ENCODE measurements at places on chromosomes 7 and 10.

GRCh38 chr7:21548491-21548890 lies 5.7 kb downstream of the DNAH11 start:
- DNase-seq, result no peak

DNA sequence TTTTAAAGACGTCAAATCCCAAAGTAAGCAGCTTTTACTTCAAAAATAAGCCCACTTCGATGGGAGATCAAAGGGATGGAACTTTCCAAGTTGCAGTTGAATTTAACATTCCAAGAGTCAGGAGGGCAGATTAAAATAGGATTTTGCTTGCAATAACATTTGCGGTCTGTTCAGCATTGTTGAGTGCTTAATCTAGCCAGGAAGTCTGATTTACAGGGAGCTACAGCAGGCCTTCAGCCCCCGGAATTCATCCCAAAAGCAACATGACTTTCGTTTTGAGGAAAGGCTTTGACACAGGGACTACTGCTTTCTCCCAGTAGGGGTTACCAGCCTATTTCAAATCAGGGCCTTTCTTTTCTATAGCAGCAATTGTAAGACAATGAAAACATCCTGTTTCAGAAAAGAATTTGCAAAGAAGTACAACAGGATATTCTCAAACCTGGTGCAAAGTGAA lies 279.6 kb upstream of the PITRM1 start:
- no peak for DNase-seq

DNA sequence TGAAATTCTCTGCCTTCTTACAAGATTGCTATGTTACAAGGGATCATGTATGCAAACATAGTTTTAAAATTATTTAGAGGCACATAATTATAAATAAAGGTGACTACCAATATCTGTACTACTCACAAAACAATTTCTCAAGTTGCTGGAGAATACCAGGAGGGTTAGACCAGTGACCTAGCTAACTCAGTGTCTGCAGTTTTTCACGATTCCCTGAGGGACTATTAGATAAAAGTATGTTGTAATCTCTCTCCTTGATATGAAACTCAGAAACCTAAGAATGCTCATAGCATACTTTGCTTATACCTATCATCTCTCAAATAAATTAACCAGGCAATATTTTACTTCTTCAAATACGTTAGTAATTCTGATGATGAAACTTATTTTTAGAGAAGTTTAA lies 534.0 kb upstream of the ANKRD30A start:
- DNase-seq, result no peak

DNA sequence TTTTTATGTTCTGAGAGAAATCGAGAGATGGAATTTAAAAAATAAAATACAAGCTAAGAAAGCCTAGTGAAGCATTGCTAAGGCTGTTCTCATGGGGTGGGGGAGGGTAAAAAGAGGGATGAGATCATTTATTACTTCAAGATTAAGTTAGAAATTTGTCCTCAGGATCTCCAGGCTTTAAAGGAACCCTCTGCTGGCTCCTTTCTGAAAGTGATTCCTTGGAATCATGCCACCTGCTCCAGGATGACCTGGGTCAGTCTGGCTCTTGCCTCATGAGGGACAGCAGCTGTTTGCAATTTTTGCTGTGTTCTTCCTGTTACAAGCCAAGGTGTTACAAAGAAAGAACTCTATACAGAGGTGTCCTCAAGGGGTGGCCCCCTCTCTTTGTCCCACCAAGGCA lies 69.8 kb downstream of the CDK1 start:
- no peak for DNase-seq

- no peak for DNase-seq
Measured at GRCh38 chr7:23473844-23474093, 3.5 kb upstream of the IGF2BP3 start.

- DNase-seq, result no peak
Measured at GRCh38 chr10:18190840-18191239, 50.6 kb downstream of the CACNB2 start.

DNA sequence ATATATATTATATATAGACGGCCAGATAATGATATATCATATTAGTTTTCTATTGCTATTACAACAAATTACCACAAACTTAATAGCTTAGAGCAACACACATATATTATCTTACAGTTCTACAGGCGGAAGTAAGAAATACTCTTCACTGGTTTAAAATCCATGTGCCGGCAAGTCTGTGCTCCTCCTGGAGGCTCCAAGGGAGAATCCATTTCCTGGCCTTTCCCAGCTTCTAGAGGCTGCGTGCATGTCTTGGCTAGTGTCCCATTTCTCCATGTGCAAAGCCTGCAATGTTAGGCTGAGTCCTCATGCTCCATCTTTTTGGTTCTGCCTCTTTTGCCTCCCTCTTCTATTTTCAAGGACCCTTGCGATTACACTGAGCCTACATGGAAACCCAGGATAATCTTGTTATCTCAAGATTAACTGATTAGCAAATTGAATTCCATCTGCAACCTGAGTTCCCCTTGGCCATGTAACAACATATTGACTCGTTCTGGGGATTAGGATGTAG lies 23.9 kb upstream of the PNLIPRP3 start:
- no peak for DNase-seq

DNA sequence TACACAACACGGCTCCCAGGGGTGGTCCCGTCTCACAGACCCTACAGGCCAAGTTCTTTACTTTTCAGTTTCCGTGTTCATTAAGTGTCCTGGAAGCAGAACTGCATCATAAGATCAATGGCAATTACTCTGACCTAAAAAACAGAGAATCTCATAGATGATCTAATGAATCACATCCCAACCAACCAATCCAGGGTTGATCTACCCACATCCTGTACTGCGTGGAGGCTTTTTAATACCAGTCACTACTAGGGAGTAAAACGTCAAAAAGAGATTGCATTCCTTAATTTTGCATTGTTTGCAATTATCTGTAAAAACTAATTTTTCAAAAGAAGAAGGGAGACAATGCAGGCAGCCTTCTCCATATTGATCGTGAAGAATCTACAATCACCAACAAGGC lies 72.6 kb downstream of the PARD3 start:
- DNase-seq, result no peak

- no peak for DNase-seq
Measured at GRCh38 chr7:4769761-4770160, 5.7 kb upstream of the AP5Z1 start.

DNA sequence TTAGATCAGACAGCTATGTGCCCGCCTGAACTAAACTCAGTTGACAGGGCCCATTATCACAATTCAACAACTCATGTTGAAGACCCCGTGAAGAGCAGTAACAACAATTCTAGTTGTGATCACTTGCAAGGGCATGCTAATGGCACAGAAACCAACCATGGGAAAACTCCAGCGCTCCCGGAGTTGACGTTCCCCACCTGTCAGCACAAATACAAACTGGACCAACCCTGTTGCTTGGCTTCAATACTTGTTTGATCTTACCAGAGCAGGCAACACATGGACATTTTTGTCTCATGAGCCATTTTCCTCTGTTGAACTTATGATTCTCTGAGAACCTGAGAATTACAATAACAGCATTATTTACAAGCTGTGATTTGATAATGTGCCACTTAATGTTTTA lies 119.0 kb upstream of the LANCL2 start:
- no peak for DNase-seq

- no peak for DNase-seq
Measured at GRCh38 chr10:50469778-50470193, 154.0 kb downstream of the SGMS1 start.

- DNase-seq, result no peak
Measured at GRCh38 chr7:155645662-155646061, 1.2 kb downstream of the RBM33 start.

DNA sequence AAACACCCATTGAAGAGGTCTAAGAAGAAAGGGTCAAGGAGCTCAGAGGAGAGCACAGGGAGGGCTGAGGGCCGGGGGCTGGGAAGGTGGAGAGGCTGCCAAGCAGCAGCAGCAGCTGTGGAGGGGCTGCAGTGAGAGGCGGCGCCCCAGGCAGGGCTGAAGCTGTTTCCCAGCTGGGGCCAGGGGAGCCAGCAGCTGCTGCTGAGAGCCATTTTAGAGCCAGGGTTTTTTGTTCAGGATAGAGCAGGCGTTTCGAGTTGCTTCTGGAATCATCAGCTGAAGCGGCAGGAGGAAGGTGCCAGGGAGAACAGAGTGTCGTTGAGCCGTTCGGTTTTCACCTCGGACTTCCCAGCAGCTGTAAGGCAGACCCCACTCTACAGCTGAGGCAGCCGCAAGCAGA lies 62.7 kb downstream of the LANCL2 start:
- DNase-seq, result no peak

DNA sequence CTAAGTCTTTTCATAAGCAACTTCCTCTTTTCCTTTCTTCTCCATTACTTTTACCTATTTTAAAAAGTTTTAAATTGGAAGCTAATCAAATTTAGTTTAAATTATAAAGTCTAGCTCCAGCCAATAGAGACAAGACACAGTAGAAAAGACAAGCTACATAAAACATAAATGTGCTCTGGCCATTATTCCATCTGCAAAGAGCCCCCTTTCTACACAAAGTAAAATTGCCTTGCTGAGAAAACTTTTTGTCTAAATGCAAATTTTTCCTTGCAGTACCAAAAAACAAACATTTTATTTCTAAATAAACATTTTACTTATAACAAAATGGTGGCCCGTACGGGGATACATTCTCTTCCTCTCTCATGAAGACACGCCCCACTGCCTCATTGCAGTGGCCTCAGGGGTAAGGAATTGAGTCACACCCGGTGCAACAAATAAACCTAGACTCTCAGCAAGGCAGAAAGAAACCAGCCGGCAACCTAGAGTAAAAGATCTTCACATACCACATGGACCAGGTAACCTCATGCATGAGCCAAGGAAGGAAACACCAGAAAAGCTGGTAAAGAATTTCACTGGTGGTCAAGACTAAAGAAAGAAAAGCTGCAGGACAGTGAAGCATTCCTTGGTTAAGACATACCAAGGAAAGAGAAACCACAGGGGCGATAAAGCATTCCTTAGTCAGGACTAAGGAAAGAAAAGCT lies 71.6 kb upstream of the ZNF746 start:
- no peak for DNase-seq

- DNase-seq, result no peak
Measured at GRCh38 chr7:1505731-1506550, 1.8 kb upstream of the INTS1 start.

GRCh38 chr10:123229927-123230630 lies 75.9 kb downstream of the BUB3 start:
- DNase-seq, result no peak

DNA sequence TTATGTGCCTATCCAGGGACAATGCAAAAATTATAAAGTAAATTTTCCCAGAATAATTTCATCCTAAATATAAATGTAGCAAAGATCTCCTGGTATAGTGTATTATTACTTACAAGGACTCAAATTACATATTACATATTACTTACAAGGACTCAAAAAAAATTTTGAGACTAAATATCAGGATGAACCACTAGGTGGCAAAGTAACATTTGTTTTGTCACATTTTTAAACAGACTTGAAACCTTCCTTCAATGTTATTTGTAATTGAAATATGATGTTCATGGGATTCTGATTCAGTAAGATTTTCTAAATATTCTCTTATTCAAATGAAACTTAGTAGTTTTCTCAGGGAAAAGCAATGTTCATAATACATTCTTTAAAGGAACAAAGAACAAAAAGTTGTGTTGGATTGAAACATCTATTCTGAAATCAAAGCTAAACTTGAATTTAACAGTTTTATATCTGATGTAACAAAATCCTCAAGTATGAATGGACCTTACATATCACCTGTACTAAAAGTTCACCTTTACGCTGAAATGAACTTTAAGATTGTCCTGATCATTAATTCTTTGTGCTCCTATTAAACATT lies 74.3 kb upstream of the GNAI1 start:
- no peak for DNase-seq

GRCh38 chr10:88070080-88070880 lies 206.9 kb downstream of the PTEN start:
- no peak for DNase-seq

- no peak for DNase-seq
Measured at GRCh38 chr7:72444026-72444776, 32.1 kb upstream of the CALN1 start.

DNA sequence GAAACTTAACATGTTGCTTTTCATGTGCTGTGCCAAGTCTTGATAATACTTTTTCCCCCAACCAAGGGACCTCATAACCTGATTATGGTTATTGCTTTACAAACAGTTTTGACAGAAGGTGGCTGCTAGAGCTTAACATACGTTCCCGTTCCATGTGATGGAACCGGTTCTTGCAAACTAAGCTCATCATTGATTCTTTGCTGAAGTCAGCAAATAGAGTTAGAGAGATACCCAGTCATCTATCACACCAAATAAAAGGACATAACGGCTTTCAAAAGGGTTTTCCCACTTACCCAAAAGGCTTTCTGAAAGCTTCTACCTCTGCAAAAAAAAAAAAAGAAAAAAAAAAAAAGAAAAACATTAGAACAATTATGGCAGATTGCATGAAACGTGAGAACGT lies 230.3 kb upstream of the MDFIC start:
- no peak for DNase-seq

DNA sequence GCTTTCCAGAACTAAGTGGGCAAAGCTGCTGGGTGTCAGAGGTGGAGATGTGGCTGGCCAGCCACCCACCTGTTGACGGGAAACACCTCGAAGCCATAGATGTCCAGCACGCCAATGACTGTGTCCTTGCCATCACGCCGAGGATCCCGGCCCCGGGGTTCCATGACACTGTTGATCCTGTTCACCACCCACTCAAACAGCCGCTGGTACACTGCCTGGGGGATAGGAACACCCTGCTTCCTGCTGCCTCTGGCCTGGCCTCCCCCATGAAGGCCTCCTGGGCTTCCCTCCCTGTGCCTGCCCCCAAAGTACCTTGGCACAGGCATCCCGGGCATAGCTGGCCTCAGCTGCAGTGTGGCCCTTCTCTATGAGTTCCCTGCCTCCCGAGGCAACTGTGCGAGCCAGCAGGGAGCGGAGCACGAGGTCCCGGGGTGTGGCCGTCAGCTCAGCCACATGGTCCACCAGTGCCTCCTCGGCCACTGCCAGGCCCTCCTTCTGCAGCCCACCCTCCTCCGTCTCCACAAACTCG lies 8.2 kb downstream of the MYO1G start:
- DNase-seq, result no peak

DNA sequence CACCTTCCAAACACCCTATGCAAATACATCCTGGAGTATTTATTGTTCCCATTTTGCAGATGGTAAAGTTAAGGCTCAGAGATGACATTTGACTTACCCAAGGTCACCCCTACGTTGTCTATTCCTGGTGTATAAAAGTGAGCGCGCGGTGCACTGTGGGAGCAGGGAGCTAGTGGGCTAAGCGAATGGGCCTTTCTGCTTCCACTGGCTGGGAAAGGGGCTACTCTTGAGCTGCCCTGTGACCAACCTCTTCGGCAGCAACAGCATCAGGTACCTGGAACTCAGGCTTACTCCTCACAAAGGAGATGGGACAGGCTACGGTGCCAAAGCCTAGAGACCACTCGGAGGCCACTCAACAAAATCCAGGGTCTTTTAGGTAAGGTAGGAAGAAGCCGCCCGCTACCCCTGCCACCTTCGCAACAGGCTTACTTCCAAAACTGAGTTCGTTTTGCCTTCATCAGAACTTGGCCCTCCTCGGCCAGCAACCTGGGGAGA lies 2.4 kb downstream of the PTF1A start:
- no peak for DNase-seq

GRCh38 chr10:32229170-32229569 lies 117.8 kb downstream of the EPC1 start:
- DNase-seq, result no peak

GRCh38 chr10:16519908-16520861 lies 1.5 kb downstream of the C1QL3 start:
- no peak for DNase-seq
